AG04449 (cell line): ENCODE measurements at places on chromosomes 13 and 19.

DNA sequence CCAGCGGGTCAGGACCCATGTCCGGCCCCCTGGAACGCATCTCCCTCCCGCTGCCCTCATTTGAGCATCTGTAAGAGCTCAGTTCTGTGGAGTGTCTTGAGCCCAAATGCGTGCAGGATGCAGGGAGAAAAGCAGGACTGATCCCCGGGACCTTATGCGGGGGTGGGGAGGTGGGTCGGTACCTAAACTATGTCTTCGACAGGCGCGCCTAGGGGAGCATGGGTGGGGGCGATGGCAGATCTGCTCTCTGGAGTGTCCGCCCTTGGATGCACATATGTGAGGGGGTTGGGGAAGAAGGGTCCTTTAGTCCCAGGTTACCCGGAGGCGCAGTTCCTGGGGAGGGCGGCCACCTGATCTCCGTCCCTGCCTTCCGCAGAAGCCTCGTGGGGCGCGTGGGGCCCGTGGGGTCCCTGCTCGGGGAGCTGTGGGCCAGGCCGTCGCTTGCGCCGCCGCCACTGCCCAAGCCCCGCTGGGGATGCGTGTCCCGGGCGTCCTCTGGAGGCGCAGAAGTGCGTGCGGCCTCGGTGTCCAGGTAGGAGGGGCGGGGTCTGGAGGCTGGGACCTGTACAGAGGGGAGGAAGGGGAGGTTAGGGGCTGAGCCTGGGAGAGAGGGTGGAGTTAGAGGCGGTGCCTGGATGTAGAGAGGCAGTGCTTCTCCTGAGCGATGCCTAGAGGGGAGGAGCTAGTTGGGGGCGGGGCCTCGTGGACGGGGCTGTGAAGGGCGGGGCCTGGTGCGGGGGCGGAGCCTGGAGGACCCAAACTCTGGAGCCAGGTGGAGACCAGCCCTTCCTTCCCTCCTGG is 2.9 kb downstream of the CILP2 start:
- DNase-seq, result no peak

- DNase-seq, result no peak
Observed at GRCh38 chr13:48547663-48548092, 14.8 kb upstream of the RCBTB2 start.

DNA sequence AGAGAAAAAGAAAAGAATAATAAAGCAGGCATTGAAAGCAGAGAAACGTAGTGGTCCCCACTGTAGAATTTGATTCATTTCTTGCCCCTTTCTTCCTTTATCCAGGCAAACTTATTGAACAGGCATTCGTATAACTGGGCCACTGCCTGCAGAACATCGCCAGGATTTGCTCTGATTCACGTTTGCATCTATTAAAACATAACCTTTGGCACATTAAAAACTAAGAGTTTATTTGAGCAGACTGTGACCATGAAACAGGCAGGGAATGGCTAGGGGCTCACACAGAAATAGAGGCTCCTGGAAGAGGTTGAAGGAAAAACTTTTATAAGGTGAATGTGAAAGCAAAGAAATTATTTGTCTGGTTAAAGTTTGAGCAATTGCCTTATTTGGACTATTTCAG is 12.5 kb upstream of the SUPT20H start:
- DNase-seq, result no peak

DNA sequence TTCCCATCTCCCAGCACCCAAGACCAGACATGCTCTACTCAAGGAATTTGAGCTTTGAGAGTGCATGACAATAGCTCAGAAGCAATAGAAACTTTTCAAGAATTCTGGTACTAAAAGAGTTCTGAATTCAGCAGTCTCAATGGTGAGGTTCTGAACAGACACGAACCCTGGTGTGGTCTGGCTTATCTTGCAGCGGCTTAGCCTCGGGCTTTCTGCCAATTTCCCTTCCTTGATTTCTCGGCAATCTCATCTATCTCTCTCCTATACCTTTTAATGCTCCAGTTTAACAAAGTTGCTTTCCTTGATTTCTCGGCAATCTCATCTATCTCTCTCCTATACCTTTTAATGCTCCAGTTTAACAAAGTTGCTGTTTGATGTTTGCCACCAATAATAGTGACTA is 174.6 kb downstream of the SPRY2 start:
- DNase-seq, result no peak

GRCh38 chr19:16376241-16376640 is 51.6 kb downstream of the KLF2 start:
- DNase-seq, result no peak

DNA sequence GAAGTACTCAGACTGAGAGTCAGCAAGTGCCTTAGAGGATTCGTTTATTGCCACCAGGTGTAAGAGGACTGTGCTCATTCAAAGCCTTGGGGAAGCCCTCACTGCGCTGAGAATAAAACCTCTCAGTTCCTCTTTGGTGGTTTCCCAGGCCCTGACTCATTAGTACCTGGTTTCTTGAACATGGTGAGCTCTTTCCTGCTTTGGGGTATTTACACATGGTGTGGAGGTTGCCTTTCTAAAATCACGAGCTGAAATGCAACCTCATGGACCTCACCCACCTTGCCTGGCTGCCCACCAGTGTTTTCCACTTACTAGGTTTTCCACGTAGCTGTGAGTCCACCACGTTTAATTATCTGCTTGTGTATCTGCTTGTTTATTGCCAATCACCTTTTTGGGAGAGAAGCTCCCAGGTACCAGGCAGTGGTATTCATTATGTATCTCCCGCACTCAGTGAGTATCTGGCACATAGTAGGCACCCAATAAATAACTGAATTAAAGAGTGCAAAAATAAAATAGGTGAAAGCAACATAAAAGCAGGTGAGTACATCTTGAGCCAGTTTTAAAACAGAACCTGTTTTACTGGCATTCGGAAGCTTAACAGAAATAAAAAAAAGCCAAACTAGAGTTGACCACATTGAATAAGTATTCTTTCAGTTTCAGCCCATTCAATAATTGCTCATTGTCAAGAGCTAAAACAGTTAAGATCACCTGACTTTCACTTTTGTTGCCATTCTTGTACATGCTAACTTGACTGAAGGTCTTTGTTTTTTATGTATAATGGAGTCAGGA is 533.0 kb downstream of the MYO16 start:
- no peak for DNase-seq

DNA sequence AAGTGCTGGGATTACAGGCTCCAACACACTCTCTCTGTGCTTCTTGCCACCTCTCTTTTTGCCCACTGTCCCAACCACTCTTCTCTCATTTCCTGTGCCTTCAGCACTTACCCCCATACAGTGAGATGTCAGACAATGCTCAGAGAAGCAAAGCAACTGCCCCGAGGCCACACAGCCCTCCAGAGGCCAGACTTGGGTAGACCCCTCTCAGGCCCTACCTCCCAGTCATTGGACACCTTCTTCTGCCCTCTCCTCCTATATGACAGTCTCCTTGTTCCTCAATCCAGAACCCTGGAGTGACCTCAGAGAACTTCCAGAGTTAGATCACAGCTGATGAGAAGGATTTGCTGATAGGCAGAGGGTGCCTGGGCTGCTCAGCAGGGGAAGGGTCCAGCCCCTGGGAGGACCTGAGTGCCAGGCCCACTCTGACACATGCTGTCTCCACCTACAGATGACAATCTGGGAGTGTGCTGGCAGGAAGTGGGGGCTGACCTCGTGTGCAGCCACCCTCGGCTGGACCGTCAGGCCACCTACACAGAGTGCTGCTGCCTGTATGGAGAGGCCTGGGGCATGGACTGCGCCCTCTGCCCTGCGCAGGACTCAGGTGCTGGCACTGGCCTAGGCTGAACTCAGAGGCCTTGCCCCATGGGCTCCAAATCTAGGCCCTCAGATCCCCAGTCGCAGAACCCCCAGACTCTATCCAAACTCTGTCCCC is 24.4 kb downstream of the LTBP4 start:
- DNase-seq, result no peak

DNA sequence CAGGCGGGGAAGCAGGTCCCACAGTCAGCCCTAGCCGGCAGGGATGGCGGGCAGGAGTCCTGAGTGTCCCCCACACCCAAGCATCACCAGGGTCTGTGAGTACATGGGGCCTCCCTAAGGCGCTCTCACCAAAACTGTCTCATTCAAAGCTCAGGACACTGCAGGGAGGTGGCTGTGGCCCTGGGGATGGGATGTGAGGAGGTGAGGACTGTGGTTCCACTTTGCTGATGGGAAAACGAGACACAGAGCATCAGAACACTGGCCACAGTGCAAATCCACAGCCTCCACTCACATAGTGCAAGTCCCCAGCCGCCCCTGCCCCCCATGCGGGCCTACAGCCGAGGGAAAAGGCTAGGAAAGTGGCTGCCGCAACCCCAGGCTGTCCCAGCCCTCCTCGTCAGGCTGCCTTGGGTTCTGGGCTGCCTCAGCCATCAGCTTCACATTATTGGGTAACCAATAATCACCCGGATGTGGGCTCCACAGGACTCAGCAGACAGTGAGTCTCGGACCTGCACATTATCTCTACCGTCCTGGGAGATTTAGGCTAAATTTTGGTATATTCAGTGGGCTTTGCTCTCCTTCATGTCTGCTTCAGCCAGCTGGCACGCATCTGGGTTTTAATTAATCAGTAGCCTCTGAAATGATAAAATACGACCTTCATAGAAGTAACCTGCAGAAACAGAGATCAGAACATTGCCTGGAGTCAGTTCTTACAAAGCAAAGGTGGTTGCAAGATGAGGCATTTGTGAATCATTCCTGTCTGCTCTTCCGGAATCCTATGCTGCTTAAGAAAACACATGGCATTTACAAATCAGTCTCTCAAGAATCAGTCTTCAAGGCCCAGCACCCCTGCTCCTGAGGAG is 77.0 kb downstream of the SOX1 start:
- no peak for DNase-seq

GRCh38 chr19:49823472-49823871 is 5.4 kb downstream of the MED25 start:
- DNase-seq, result no peak

DNA sequence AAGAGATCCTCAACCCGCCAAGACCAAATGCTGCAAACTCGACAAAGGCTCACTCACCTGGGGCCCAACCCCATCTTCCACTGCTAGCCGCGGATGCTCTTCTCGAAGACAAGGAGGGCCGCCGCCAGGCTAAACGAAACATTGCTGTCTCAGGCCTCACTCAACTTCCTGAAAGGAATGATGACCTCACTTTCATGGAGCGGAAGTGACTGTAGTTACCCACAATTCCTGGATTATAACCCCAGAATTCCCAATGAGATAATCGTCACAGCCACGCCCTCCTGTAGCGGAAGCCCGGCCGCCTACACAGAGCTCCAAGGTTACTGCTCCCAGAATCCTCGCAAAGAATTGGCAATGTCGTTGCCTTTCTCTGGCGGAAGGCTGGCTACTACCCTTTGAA is 10.5 kb upstream of the ZNF112 start:
- no peak for DNase-seq

- no peak for DNase-seq
Observed at GRCh38 chr13:112487127-112487517, 100.8 kb downstream of the TUBGCP3 start.

- DNase-seq, result no peak
Observed at GRCh38 chr19:40365613-40366401, 17.3 kb downstream of the PLD3 start.
